Lower lobe of right lung (tissue), 2 donors: ENCODE measurements at places on chromosomes 6 and 20. TPM values are rescaled to one million over a fixed set of nuclear protein-coding genes. Genes with fewer than 3 reads are reported as not detected.
A peak's percentile ranks its signal among the peaks of the same experiment; 100 is the strongest.

- no peak for DNase-seq
Measured at GRCh38 chr20:21681922-21682318, 23.5 kb upstream of the PAX1 start.

DNA sequence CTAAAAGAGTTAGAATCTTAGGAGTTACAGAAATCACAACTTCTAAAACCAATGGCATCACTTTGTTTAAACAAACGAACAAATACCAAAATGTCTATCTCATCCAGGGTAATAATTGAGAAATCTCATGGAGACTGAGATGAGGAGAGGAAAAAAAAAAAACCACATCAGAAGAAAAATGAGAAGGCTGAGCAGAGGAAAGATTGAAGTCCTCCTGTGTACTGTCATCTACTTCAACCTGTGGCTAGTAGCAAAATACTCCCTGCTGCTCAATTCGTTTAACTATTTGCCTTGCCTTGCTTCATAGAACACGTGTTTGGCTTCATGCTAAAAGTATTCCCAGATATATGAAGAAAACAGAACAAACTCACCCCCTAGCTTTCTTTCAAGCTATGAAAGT lies 143.7 kb downstream of the PDE10A start:
- DNase-seq = no peak

Gene ZSWIM3
- total RNA-seq = 3.0 TPM

- peak; percentile 26 for DNase-seq
Measured at GRCh38 chr20:64230461-64231145, 24.9 kb upstream of the PCMTD2 start.

Gene RAD21L1
- not detected for total RNA-seq

- no peak for DNase-seq
Measured at GRCh38 chr6:38355519-38355918, 284.2 kb downstream of the BTBD9 start.

Gene BPI
- 0.44 TPM for total RNA-seq

Gene KIAA0408
- total RNA-seq = 55.1 TPM

Gene FAM83C
- total RNA-seq = not detected

DNA sequence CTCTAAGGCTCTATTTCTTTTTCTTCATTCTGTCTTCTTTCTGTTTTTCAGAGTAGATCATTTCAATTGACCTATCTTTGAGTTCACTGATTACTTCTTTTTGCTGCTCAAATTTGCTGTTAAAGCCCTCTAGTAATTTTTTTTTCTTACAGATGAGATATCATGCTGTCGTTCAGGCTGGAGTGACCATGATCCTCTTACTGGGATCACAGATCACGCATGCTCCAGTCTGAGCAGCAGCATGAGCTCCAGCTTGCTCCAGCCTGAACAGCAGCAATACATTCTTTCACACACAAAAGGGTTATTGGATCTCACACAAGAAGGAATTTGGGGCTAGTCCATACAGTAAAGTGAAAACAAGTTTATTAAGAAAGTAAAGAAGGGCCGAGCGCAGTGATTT lies 12.3 kb upstream of the TRIM38 start:
- no peak for DNase-seq

DNA sequence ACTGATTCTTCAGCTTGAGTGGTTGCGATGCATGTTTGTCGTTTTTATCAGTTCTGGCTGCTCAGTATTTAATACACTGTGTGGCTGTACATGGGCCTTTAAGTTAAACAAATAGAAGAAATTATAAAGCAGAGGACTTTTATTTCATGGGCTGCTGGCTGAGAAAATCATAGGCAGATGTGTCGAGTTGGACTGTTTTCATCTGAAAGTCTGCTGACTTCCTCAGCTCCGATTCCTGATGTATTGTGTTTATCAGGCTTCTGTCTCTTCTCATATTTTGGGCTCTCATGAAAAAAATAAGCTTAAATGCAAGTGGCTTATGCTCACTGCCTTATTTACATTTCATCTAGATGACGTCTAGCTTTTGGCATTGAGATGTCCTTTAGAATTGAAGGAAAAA lies 129.5 kb upstream of the GGTLC1 start:
- DNase-seq = no peak

GRCh38 chr6:163655217-163656121 lies 241.0 kb downstream of the QKI start:
- no peak for DNase-seq

- no peak for DNase-seq
Measured at GRCh38 chr20:47392015-47392720, 35.7 kb upstream of the ZMYND8 start.

Gene SLC32A1
- total RNA-seq = not detected

DNA sequence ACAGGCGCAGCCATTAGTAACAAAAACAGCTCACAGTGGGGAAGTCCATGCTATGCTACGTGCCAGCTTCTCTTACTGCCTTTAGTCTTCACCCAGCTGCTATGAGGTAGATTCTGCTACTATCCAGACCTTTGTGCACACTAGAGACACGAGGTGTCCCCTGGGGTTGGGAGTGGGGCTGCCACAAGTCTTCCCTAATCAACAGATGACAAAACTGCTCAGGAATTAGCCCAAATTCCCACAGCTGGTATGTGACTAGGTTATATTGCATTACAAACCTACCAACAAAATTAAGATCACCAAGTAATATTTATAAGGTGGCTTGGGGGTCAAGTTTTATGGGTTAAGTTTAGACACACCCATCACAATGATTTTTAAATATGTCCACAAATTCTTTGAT lies 63.3 kb downstream of the PSMB1 start:
- no peak for DNase-seq

Gene OR2H1
- total RNA-seq = not detected

- DNase-seq = no peak
Measured at GRCh38 chr6:137095651-137096238, 51.0 kb upstream of the IL20RA start.

DNA sequence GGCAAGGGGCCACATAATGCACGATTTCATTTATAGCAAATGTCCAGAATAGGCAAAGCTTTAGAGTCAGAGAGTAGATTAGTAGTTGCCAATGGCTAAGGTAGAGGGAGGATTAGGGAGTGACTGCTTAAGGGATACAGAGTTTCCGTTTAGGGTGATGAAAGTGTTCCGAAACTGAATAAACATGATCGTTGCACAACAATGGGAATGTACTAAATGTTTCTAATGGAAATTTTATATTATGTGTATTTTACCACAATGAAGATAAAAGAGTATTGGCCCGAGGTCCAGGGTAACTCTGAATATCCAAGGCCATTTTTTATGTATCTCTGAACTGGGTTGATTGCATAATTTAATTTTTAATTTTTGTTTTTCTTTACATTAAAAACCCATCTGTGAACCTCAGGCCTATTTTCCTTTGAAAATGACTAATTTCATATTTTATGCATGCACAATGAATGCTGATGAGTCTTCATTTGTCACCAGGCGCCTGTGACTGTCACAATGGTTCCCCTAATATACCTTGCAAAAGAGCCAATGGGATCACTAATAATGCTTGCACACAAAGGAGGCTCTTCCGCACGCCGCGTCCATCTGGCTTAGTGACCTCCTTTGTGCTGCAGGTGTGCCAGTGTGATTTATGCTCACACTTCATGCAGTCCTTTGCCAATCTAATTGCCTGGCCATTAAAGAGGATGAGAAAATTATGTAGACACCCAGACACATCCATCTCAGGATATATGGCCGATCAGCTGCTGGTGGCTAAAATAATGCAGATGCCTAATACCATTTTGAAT lies 612.5 kb downstream of the CDH26 start:
- DNase-seq = no peak

GRCh38 chr6:126682440-126682839 lies 342.5 kb downstream of the CENPW start:
- DNase-seq = no peak

- DNase-seq = peak; percentile 77
Measured at GRCh38 chr6:12010635-12011275, 1.4 kb upstream of the HIVEP1 start.

Gene TGM2
- 362 TPM for total RNA-seq

Gene DNAH8
- total RNA-seq = 0.03 TPM

GRCh38 chr6:157974341-157974894 lies 7.2 kb upstream of the SYNJ2 start:
- DNase-seq = no peak

Gene CST2
- total RNA-seq = not detected
